ENCODE measurements at places on chromosomes 5 and 9. TPM values are rescaled to one million over a fixed set of nuclear protein-coding genes. Genes with fewer than 3 reads are reported as not detected.

ABHD17B gene
- 33.9 TPM for polyA plus RNA-seq

- no peak for DNase-seq
Measured at GRCh38 chr5:157877821-157878220, 18.9 kb upstream of the CLINT1 start.

DDX4 gene
- polyA plus RNA-seq: 0.10 TPM

LIX1 gene
- 5.0 TPM for polyA plus RNA-seq

DNA sequence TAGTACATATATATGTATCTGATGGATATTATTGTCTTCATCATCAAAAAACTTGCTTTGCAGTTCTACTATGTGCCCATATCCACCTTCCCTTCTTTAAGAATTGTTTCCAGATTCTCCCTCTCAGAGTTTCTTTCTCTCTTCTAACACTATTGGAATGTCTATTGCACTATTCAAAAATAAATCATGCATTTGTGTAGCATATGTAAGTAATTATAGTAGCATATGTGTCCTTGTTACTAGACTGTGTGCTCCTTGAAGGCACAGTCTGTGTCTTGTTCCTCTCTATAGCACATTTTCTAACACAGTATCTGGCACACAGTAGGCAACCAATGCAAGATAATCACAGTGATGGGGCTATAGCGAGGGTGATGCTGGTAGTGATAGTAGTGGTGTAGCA is 43.4 kb upstream of the TRIM32 start:
- no peak for DNase-seq

TAF11L5 gene
- polyA plus RNA-seq: not detected

PCDHGB1 gene
- 2.1 TPM for polyA plus RNA-seq

DNA sequence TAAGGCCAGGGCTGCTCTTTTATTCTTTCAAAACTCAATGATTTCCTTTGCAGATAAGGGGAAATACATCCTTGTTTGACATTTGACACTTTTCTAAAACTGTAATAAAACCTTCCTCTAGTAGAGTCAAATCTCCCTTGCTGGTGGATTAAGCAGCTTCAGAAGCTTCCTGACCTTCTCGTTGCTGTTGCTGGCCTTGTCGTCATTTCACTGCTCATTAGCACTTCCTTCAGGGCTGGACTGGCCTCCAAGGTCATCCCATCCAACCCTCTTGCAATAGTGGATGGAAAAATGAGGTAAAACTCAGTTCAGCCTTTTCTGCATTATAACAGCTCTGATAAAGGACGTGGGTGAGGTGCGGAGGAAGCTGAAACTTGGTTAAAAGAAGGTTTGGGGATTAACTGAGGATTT is 1.1 kb upstream of the ADAMTSL1 start:
- no peak for DNase-seq

- no peak for DNase-seq
Measured at GRCh38 chr5:132662925-132663770, 5.2 kb downstream of the IL13 start.

UBAP2 gene
- 42.7 TPM for polyA plus RNA-seq

FOXE1 gene
- 0.06 TPM for polyA plus RNA-seq

PCDHGB3 gene
- 2.2 TPM for polyA plus RNA-seq

GRCh38 chr5:122790354-122791103 is 15.6 kb downstream of the SNX2 start:
- DNase-seq: no peak

- no peak for DNase-seq
Measured at GRCh38 chr5:141634720-141635119, 1.9 kb downstream of the HDAC3 start.

GRCh38 chr9:90331826-90332575 is 310.6 kb downstream of the DIRAS2 start:
- no peak for DNase-seq

GRCh38 chr5:132310141-132310834 is 16.1 kb downstream of the SLC22A4 start:
- no peak for DNase-seq

GRCh38 chr5:170113522-170113900 is 7.8 kb downstream of the FOXI1 start:
- no peak for DNase-seq

DNA sequence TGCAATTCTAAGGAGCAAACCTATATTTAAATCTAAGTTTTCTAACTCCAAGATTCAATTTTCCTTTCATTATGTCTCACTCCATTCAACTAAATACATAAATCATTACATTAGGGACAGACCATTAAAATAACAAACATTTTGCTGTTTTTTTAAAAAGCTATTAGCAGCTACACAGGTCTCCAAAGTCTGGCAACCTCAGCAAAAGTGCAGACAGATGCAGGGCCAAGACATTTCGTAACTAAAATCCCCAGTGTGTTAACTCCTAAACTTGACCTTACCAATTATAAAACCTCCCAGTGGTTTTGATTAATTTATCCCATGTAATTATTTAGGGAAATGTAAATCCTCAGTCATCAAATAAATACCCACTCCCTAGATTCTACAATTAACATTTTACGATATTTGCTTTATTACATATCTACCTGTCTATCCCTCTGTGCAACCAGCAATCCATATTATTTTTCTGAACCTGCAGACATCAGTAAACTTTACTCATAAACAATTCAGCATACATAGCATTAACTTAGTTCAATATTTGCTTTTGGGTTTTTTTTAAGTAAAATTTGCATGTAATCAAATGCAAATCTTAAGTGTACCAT is 64.7 kb downstream of the RGS7BP start:
- DNase-seq: no peak

HARS2 gene
- 42.7 TPM for polyA plus RNA-seq

GRCh38 chr9:13810510-13810909 is 503.4 kb downstream of the NFIB start:
- no peak for DNase-seq

GRCh38 chr9:120659209-120659608 is 55.1 kb downstream of the MEGF9 start:
- no peak for DNase-seq

- DNase-seq: no peak
Measured at GRCh38 chr5:68432682-68433081, 217.1 kb downstream of the PIK3R1 start.

- DNase-seq: no peak
Measured at GRCh38 chr9:13127131-13127530, 152.4 kb downstream of the MPDZ start.

GRCh38 chr5:129135633-129136032 is 41.1 kb downstream of the ISOC1 start:
- DNase-seq: no peak

DMRTA1 gene
- 1.6 TPM for polyA plus RNA-seq

DNA sequence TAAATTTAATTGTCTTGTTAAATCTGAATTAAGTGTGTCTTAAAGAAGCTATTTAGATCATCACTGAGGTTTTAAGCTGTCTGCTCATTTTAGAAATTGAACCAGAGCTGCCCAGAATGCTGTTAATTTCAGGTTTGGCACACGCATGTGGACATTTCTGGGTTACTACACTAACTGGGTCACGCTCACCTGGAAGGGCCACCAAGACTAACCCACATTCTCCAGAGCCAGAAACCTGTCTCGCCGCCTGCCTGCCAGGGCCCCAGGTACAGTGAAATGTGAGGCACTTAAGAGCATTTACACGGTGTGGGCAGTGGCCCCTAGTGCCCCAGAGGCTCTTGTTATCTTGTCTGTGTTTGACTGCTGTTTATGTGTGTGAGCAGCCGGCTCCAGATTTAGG is 46.6 kb downstream of the ATP10B start:
- no peak for DNase-seq

DNA sequence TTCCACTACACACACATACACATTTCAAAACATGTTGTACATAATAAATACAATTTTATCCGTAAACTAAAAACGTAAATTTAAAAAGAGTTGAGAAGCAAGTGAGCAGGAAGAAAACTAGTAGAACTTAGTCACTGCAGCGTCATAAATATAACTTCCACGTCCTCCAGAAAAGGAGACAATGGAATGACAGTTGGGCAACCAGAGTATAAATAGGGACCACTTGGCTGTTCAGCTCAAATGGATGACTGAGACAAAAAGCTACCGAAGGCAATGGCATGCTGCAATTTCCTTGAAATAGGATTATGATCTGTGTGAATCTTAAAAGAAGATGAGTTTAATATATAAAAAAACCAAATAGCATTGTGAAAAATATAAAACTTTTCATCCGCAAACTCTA is 438.5 kb upstream of the RGMB start:
- DNase-seq: no peak

DNA sequence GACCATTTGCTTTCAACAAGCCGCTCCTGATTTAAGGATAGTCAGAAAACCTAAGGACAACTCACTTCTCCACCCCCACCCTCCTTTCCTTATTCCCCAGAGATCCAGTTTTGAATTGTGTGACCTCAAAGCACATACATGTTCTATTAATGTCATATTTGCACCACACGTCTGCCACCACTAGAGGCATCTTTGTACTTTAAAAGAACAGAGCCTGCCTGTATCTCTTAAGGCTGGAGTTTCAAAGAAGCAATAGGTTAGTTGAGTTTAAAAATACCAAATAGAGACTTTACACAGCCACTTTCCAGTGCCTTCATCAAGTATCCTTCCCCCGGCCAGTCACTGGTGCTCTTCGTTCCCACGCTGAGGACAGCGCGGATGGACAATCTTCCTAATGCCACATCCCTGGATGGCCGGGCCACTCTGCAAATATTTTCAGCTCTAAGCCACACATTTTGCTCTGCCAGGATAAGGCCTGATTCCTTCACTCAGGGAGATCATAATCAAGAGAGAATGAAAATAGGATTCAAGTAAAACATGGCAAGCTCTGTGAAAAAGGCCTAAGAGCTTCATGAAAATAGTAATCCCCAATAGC is 146.3 kb downstream of the SNCAIP start:
- DNase-seq: no peak

DNA sequence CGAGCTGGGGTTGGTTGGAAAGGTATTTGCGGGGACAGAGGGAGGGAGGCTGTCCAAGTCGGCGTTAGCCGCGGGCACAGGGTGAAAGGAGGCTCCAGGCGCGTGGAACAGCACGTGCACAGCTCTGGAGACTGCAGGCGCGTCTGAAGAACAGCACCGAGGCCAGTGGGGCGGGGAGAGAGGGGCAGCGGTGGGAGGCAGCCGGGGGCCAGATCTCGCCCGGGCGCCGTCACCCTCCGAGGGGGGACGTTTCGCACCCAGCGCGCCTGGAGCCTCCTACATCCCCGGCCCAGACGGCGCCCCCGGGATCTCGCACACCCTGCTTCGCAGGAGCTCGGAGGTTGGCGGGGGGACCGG is 79.6 kb downstream of the NTNG2 start:
- DNase-seq: no peak

DNA sequence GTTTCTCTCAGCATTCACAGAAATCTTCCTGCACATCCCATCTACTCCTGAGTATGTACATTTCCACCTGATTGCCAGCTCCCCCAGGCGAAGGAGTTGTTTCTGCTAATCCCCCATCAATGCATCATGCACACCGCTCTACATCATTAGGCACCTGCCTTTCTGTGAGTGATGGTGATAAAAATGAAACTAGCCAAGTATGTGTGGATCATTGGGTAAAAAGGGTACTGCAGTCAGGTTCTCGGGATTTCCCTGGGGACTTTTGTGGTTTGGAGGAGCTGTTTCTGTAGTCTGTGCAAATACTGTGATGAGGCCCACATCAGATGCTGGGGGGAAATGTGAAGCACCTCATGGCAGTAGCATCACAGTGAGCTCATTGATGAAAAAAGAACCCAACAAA is 30.4 kb downstream of the CAMK4 start:
- no peak for DNase-seq

GRCh38 chr5:157767689-157768088 is 24.2 kb downstream of the LSM11 start:
- no peak for DNase-seq

TAL2 gene
- 1.8 TPM for polyA plus RNA-seq

DNA sequence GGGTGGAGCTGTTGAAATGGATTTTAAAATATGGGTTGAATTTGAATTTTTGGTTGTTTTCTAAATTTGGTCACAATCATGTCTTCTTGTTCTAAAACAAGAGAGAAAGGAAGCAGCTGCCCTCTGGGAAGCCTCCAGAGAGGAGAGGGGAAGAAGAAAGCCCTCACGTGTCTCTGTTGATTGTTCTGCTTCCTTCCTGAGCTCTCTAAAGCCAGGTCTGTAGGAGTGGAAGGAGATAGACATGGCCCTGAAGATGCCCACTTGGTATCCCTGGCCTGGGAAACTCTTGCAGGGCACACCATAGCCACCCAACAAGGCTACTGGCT is 59.6 kb downstream of the GALNT12 start:
- DNase-seq: no peak

PCDHGA10 gene
- 3.7 TPM for polyA plus RNA-seq

All from right renal pelvis (tissue), 4 donors.